ENCODE measurements at places on chromosomes 12 and 14. TPM values are rescaled to one million over a fixed set of nuclear protein-coding genes. Genes with fewer than 3 reads are reported as not detected.
A peak's percentile ranks its signal among the peaks of the same experiment; 100 is the strongest.

- no peak for DNase-seq
Observed at GRCh38 chr12:11838403-11838802, 188.9 kb downstream of the ETV6 start.

DNA sequence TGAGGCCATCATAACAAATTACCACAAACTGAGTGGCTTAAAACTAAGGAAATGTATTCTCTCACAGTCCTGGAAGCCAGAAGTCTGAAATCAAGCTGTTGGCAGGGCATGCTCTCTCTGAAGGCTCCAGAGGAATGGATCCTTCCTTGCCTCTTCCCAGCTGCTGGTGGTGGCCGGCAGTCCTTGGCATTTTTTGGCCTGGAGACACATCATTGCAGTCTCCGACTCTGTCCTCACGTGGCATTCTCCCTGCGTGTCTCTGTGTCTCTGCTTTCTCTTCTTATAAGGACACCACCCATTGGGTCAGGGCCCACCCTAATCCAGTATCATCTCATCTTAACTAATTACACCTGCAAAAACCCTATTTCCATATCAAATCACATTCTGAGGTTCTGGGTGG, 206.1 kb downstream of the SLC41A2 start:
- no peak for DNase-seq

DNA sequence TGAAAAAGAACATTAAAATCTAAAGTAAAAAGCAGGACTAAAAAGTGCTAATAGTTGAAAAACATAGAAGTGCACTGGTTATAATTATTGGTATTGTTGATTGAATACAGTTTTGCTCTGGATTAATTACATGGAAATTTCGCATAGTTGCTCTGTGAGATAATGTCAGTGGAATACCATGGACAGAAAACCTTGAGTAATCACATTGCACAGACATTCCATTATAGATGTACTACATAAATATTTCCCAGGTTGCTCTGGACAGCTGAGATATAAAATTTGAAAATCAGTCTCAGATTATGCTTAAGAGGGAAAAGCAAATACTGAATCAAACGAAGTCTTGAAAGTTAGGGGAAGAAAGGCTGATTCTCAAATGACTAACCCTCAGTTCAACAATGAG, 439.3 kb upstream of the FLRT2 start:
- DNase-seq = no peak

DNA sequence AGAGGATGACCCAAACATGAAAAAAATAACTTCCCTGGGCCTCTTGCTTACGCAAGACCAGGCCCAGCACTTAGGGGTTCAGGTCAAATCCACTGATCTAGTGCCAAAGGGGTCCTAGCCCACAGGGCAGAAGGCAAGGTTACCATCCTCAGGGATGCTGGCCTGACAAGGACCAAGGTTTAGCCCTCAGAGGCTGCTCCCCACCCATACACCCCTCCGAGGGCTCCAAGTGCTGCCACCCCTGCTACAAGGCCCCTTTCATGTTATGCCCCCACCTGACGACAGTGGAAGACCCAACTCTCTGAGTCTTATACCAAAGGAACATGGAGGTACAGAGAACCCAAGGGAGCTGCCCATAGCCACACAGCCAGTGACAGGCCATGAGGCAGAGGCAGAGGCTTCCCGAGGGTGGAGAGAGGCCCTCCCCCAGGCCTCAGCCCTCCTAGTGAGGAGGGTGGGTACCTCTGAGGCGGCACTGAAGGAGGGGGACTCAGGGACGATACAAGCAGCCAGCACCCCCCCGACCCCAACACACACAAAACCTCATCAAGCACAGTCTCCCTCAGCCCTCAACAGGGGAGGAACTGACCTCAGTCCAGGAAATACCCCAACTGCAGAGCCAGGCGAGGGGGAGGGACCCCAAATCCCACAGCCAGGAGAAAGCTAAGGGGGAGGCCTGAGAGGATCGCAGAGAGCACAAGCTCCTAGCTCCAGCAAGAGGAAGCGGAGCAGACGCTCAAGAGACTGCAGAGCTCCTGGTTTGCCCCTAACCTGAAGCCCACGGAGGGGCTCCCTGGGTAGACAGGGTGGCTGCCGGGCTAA, 37.0 kb downstream of the ANAPC7 start:
- DNase-seq = no peak

GRCh38 chr12:91920276-91920675, 225.4 kb downstream of the BTG1 start:
- no peak for DNase-seq

DNA sequence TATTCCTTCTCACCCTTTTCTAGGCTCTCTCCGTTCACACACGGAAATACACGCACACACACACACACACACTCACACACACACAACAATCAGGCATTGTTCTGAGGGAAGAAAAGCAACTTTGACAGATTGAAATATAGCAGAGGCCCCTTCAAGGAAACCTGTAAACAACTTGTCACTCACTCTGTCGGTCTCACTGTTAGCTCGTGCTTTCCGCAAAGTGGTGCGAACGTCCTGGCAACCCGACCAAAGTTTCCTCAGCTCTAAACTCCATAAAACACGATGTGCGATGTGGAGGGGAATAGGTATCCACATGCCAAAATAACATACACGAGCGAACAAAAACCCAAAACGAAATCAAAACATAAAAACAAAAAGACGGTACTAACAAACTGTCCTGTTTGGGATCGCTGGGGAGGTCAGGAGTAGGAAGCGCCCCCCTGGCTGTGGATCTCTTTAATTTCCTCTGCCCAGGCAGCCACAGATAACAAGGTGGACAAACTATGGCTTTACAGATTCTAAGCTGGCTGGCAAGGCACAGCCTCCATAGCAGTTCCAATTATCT, 822 bp upstream of the SOX5 start:
- no peak for DNase-seq

DNA sequence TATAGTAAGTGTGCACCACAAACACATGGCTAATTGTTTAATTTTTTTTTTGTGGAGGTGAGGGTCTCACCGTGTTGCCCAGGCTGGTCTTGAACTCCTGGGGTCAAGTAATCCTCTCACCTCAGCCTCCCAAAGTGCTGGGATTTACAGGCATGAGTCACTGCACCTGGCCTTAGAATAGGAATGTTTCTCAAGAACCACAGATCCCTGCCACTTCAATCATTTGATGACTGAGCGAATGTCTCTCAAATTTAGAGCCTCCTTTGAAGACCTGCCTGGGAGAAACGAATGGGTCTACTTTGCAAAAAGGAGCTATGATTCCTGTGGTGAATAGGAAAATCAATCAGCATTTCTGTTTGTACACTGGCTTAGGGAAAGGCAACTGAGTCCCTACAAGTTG, 33.5 kb upstream of the CHST11 start:
- DNase-seq = no peak

DNA sequence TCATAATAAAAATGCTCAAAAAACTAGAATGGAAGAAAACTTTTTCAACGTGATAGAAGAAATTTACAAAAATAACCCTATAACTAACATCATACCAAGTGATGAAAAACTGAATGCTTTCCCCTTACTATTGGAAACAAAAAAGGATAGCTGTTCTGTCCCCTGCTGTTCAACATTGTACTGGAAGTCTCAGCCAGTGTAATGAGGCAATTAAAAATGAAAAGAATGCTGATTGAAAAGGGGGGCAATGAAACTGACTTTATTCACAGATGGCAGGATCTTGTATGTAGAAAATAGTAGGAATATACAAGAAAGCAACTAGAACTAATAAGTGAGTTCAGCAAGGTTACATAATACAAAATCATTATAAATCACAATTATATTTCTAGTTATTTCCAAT, 337.9 kb upstream of the KITLG start:
- DNase-seq = no peak

DNA sequence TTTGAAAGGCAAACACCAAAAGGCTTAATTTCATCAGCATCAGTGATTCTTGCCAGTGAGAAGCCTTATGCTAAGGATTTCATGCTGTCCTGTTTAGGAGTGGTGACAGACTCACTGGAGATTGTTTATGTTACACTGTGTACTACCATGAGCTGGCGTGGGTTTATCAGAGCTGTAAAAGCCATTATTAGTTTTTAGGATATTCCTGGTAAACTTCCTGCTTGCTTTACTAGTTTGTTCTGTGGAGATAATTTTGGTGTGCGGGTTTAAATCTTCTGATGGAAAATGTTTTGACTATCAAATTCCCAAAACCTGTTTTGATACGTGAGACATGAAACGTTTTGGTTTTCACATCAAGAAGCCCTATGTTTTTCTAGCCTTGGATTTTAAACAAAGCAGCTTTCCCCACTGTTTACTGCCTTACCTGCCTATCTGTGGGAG, 15.2 kb downstream of the PPFIBP1 start:
- DNase-seq = peak; percentile 51

DNA sequence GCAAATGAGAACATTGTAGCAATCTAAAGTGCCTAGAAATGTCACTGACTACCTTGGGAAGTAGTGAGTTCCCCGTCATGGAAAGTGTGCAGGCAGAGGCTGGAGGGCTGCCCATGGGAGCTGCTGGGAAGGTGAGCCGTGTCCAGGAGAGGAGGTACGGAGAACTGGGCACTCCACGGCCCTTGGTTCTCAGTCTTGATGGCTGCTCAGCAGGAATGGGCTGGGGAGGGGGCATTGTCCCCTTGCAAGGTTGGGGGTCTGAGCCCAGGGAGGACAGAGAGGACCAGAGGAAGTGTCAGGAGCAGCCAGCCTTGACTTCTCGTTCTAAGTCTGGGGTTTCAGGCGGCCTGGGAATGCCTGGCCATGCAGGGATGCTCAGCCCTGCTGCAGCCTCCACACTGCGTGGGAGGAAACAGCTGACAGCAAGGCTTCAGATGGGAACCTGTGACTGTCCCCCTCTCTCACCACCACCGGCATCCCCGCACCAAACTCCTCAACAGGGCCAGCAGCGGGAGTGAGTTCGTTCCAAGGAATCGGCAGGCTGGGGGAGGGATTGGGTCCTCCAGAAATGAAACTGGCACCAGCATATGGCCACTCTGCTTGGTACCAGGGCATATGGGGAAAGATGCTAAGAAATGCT, 140.2 kb downstream of the BCL11B start:
- DNase-seq = no peak

- no peak for DNase-seq
Observed at GRCh38 chr12:67498991-67499390, 149.6 kb upstream of the DYRK2 start.

DNA sequence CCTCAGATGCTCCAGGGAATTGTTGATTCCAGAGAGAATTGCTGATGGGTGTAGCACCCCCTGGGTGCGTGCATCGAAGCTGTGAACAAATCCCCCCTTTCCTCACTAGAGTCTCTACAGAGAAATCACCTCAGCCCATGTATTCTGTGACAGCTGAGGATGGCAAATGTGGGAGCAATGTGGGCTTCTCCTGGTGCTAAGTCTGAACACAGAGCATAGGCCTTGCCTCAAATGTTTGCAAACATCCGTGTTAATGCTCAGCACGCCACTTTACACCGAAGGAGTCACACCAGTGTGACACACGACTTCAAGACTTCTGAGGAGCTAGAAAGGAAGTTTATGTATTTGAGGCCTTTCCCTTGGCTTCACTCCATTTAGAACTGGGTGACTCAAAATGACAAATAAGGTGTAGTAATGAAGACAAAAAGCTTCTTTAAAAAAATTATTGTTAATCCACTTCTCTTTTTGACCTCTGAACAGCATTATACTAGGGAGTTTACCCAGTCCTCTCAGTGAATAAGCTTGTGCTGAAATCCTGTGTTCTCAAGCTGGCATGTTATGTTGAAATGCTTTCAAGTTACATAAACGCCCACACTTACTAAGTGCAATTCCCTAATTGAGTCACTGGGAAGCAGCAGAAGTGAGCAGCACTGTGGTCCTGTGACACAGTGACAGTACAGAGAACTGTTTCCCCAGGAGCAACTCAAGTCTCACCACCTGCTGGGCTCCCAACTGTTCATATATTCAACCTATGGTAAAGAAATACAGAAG, 92.9 kb downstream of the FAR2 start:
- DNase-seq = peak; percentile 72

GRCh38 chr14:75673345-75674035, 12.4 kb downstream of the TTLL5 start:
- no peak for DNase-seq

- no peak for DNase-seq
Observed at GRCh38 chr12:115023279-115024265, 339.6 kb upstream of the TBX3 start.

- peak; percentile 20 for DNase-seq
Observed at GRCh38 chr12:49201595-49202295, 12.9 kb upstream of the TUBA1A start.

GRCh38 chr12:72277415-72277814, 5.2 kb downstream of the TRHDE start:
- DNase-seq = peak; percentile 36

GRCh38 chr12:81930037-81930436, 170.9 kb upstream of the PPFIA2 start:
- DNase-seq = no peak

DNA sequence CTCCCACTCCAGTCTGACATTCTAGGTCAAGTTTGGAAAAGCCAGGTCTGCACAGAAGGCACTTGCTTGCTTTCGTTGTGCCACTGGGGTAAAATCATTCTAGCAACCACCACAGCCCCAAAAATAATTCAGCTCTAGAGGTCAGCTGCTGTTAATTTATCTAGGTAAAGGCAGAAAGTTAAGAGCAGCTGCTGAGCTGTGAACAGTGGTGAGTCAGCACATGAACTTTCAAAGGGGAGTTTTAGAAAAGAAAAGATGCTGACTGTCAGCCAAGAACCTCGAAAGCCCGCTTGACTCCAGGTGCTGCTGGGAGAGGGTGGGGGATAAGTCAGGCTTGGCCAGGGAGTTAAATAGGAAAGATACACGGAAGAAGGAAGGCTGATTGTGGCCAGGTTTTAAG, 12.7 kb downstream of the CCDC197 start:
- DNase-seq = peak; percentile 66

GRCh38 chr14:29274890-29275596, 508.5 kb downstream of the FOXG1 start:
- DNase-seq = no peak

Gene PPP1R36
- 0.64 TPM for total RNA-seq

Gene TC2N
- total RNA-seq = 2.4 TPM

Gene SERPINA5
- 1.7 TPM for total RNA-seq

Gene JKAMP
- total RNA-seq = 145 TPM

Gene CLEC6A
- not detected for total RNA-seq

Gene TCL1B
- not detected for total RNA-seq

Gene FAM90A1
- not detected for total RNA-seq

Gene PFKM
- 52.7 TPM for total RNA-seq

Gene CMTM5
- not detected for total RNA-seq

Gene MYO1A
- total RNA-seq = not detected

Gene GPR84
- total RNA-seq = not detected
